Activated effector memory CD4-positive, alpha-beta T cell treated with Interleukin-2 at 50 U/mL for 16 hours (primary cell): ENCODE measurements at places on chromosomes 11 and 22.

GRCh38 chr11:127003260-127003981 is 2.9 kb upstream of the KIRREL3 start:
- no peak for DNase-seq

GRCh38 chr11:73201888-73202780 is 15.9 kb upstream of the P2RY2 start:
- no peak for DNase-seq

DNA sequence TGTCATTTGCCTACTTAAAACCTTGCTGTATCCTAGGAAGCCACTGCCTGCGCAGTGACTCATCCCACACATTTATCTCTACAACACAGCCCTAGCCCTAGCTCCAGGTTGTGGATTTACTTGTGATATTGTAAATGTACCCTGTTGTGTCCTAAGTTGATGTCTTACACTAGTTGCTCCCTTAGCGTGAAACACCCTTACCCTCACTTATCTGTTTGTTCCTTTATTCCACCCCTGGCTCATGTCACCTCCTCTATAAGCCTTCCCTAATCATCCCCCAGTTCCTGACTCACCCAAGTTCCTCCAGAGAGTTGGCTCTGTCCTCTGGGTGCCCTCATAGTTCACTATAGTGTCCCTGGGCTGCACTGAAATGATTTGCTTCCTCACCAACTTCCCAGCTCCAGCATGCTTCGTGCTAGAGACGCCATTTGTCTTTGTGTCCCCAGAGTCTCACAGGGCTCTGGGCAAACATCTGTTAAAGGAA is 431.8 kb upstream of the FAT3 start:
- DNase-seq: no peak

DNA sequence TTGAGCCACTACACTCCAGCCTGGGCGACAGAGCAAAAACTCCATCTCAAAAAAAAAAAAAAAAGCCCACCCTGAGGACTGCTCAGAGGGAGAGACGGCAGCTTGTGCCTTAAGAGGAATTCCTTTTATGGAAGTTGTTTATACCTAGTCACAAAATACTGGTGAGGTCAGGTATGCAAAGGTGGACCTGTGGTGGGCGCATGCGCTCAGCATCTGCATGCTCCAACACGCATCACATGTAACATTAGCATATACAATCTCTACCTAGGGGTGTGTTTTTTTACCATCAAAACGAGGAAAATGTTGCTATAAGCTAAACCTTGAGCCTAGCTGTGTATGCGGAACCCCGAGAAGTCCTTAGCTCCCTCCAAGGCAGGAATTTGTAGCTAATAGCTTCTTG is 6.8 kb upstream of the SART1 start:
- DNase-seq: no peak

DNA sequence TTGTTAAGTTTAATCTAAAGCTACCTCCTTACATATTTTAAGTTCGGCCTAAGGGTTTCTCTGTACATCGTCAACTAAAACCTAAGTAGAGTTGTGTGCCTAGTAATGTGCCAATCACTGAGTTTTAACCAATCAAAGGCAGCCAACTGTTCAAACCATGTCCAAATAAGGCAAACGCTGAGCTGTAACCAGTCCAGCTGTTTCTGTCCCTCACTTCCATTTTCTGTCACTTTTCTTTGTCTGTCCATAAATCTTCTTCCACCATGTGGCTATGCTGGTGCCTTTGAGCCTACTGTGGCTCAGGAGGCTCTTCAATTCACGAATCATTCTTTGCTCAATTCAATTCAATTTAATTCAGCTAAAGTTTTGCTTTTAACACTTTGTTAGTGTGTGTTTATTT is 13.9 kb upstream of the ATXN10 start:
- DNase-seq: no peak
